Prostate gland (tissue), 2 donors: ENCODE measurements at places on chromosomes 4 and X. TPM values are rescaled to one million over a fixed set of nuclear protein-coding genes. Genes with fewer than 3 reads are reported as not detected.

Gene GYG2
- total RNA-seq = 5.2 TPM

Gene FAM114A1
- 118 TPM for total RNA-seq

Gene MID2
- 35.6 TPM for total RNA-seq

GRCh38 chr4:157821814-157822213 is 351.0 kb downstream of the GASK1B start:
- no peak for DNase-seq

GRCh38 chr4:104749062-104749461 is 254.4 kb upstream of the CXXC4 start:
- no peak for DNase-seq
